Muscle of arm (tissue), 14 donors: ENCODE measurements at places on chromosomes 5 and 9.

DNA sequence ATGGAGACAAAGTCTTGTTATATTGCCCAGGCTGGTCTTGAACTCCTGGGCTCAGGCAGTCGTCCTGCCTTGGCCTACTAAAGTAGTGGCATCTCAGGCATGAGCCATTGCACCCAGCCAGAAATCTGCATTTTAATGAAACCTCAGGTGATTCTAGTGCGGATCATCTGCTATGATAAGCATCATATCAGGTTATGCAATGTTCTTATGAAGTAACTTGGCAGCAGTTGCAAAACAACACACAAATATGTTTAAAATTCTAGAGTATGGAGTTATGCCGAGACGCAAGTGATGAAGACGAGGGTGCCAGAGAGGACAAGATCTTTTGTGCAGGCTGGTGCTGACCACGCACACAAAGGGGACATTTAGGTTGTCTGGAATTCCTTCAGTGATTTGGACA is 153.2 kb upstream of the MEF2C start:
- no peak for DNase-seq

GRCh38 chr9:120716483-120716882 is 2.2 kb upstream of the MEGF9 start:
- no peak for DNase-seq

- no peak for DNase-seq
Observed at GRCh38 chr5:102818345-102818744, 63.2 kb downstream of the PAM start.

- no peak for DNase-seq
Observed at GRCh38 chr5:32254881-32255539, 57.7 kb downstream of the MTMR12 start.

DNA sequence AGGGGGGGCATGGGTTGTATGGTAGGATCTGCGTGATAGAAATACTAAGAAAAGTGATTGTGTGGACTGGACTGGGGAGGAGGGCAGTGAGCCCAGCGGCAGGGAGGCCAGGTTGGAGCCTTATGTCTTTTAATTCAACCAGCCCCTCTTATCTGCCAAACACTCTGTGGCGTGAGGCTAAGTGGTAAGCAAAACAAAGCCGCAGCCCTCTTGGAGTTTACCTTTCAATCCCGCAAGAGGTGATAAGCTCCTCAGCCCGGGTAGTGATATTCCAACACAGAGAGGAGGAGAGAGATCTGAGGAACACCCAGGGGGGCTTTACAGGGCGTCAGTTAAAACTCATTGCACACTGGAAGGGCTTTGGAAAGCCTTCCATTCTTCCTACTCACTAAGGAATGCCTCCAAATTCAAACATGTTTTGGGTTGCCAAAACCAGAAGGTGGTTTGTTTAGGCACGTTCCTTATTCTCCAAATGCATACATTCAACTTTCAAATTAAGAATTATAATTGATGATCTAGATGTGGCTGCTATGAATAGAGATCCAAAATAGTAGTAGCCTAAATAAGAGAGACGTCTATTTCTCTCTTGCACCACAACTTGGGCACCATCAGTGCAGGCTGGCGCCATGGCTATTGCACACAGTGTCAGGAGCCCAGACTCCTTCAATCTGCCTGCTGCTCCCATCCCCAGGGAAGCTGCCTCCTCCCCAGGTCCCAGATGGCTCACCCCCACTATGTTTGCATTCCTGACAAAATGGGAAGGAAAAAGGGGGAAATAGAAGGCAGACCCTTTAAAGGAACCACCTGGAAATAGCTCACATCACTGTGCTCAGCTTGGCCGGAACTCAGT is 75.1 kb upstream of the FSTL4 start:
- DNase-seq: no peak

GRCh38 chr9:125568621-125569020 is 138.4 kb downstream of the MAPKAP1 start:
- peak; percentile 22 for DNase-seq

GRCh38 chr5:115686051-115686737 is 60.4 kb upstream of the TMED7 start:
- peak; percentile 54 for DNase-seq

DNA sequence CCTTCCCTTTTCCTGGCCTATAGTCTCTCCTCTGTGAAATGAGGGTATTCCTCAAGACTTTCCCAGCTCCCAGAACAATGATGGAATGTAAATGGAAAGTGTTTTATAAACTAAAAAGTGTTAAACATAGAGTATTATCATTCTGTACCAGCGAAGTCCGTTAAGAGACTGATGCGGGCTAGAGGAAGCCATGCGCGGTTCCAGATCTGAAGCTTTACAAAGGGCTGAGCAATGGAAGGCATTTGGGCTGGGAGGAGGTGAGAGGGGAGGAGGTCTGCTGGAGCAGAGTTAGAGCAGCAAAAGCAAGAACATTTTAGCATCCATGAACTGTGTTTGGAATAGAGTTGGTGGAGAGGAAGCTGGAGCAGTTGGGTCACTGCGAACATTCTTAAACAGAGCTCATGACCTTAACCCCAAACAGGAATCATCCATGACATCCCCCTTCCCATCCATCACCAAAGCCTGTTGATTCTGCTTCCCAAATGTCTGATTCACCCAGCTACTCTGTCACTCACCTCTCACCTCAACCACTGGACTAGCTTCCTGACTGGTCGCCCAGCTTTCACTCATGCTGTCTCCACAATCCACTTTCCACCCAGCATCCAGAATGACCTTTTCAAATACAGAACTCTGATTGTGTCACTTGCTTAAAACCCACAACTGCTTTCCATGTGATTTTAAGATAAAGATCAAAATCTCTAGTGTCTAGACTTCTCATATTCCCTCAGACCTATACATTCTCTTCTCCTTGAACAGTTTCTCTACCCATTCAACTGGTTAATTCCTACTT is 37.1 kb downstream of the CDK5RAP2 start:
- no peak for DNase-seq

- peak; percentile 11 for DNase-seq
Observed at GRCh38 chr9:133029994-133030316, 842 bp upstream of the GTF3C5 start.

DNA sequence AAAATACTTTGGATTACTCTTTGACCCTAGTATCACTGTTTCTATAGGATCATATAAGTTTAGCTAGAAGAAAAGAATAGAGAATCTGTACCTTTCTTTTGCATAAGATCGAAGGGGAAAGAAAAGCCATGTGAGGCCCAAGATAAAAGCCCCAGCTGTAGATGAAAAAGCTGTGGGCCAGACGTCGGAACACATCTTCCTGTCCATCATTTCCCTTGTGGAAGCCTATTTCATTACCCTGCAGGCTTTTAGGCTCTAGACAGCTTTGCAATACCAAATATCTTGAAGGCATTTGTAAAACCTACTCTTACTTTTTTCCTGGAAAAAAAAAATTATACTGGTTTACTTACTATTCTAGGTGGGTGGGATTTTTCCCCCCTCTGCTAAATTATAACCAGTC is 10.0 kb downstream of the PALM2AKAP2 start:
- no peak for DNase-seq

GRCh38 chr9:114035845-114036801 is 42.0 kb downstream of the AMBP start:
- no peak for DNase-seq

DNA sequence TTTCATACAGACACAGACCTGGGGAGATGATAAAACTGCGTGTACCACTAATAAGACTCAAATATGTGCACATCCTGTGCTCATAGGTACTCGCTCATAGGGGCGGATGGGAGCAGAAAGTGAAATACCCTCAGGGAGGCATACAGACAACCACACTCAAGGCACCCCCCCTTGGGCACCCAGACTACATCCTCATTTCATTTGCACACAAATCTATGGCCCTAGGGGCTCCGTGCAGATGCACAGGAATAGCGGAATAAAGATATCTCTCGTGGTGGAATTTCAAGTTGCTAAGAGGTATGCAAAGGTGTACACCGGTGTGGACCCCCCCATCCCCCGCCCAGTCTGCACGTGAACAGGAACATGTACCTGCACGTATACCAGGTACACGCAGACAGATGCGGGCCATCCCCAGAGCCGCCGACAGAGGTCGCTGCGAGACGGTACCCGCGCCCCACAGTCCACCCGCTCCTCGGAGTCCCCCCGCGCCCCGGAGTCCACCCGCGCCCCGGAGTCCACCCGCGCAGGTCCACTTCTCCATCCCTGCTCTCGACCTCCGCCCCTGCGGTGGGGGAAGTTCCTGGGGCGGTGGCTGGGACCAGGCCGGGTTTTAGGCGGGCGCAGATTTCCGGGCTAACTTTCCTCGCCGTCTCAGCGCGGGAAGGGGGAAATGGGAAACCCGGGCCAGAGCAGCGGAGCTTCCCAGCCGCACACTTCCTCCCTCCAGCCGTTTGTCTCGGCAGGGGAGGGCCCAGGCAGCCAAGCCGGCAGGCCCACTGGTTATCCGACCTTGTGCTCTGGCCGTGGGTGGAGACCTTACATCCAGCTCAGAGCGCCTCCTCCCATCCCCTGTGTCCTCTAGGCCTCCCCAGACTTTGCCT is 1.0 kb upstream of the IL12B start:
- peak; percentile 37 for DNase-seq

DNA sequence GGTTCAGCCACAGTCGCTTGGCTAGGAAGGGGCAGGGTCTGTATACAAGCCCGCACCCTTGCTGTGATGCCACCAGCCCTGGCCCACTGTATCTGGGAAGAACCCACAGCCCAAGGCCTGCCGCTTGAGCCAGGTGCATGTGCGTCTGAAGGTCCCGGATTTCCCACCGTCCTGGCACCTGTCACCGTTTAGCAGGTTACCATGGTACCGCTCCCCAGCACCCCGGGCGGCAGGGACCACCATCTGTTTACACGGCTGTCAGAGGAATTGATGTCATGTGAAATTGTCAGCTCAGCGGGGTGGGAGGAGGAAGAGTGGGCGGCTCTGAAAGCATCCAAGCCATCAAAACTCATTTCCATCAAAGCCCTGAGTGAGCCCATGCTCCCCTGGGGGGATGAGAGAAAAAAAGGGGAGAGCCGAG is 92.7 kb downstream of the HRH2 start:
- DNase-seq: no peak

DNA sequence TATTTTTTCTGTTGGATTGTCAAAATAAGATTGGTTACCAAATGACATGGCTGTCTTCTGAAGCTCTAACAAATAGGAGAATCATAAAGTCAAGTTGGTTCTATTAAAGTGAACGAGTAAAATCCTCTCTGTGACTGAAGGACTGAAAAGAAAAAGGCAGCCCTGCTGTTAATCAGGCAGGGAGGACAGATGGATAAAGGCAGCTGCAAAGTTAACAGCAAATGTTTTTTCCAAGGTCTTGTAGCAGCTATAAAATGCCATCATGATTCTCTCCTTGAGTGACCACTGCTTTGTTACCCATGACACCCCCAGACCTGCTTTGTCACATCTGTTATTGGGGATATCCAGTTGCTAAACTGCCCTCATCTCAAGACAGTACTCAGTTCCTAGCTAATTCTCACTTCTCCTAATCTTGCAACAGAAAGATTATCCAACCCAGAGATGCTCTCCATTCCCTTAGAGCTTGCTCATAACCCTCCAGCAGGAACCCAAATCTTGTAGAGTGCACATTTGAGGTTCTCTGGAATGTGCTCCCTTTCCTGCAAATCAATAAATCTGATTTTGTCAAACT is 89.7 kb upstream of the PARP8 start:
- DNase-seq: no peak

DNA sequence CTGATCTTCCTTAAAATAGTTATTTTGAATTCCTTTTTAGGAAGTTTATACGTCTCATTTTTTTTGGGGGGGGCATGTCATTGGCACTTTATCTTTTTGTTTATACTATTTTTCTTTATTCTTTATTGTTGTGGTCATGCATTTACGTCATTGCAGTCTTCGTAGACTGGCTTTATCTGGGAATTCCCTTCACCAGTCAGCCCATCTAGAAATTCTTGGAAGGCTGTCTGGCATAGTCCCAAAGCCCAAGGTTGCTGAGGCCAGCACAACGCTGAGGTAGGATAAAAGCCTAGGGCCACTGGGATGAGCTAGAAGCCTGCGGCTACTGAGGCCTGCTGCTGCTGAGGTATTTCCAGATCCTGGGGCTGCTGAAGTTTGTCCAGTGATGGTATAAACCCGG is 121.5 kb downstream of the ISOC1 start:
- no peak for DNase-seq

DNA sequence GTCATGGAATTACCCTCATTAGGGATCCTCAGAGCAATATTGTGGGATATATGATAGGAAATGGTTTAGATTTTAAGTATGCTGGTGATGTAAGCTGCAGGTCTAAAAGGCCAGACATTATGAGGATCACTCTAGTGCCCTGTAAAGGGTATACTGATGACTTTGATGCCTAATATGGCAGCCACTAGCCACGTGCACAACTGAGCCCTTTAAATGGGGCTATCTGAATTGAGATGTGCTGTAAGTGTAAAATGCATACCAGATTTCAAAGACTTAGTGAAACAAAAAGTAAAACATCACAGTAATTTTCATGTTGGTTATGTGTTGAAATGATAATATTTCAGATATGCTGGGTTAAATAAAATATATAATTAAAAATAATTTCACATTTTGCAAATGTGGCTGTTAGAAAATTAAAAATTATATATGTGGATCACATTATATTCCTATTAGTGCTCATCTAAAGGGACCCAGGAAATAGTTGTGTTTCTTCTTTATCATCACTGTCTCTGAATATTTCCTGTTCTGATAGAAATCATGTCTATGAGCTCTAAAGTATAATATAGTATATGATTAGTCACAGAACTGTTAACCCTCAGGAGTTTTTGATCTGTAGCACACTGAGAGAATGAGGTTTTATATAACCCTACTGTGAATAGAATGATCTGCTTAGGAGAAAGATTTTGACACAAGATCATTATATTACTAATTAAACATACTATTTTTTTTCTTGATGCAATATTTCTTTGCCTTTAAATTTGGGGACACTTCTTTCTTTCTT is 50.1 kb downstream of the OSTF1 start:
- DNase-seq: no peak

GRCh38 chr5:169185626-169186025 is 115.3 kb downstream of the SLIT3 start:
- no peak for DNase-seq

DNA sequence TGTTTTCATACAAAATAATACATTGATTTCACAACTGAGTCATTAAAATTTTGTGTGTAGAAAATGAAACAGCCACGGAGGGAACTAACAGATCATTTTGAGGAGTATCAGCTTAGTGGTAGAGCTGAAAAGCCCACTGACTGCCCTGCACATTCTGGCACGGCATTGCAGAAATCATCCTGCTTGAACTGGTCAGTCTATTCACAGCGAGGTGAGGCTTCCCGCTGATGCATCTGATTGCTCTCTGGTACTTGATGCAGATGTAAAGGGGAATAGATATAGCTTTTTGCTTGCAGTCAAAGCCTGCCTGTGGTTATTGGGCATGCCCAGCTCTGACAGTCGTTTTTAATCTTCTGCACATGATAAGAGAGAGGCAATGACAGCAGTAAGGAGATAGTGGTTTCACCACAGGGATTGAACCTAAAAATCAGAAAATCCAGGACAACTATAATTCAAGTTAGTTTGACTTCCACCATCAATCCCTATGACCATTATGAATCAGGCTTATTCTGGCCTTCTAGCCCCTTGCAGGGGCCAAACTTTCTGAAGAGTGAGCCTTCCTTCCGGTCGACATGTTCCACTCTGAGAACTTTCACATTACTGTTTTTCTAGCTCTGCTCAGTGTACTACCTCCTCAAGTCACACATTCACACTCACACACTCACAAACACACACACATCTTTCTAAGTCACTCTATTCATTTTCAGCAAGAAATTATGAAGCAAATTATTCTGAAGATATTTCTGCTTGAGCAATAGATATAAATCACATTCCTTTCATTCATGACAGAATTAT is 782.8 kb upstream of the NUDT12 start:
- DNase-seq: no peak
